Stimulated activated CD4-positive, alpha-beta T cell treated with anti-CD3 and anti-CD28 coated beads, Interleukin-2, amount 100 ng/mL, for 24 hours (primary cell): ENCODE measurements at places on chromosomes 1 and 21.

DNA sequence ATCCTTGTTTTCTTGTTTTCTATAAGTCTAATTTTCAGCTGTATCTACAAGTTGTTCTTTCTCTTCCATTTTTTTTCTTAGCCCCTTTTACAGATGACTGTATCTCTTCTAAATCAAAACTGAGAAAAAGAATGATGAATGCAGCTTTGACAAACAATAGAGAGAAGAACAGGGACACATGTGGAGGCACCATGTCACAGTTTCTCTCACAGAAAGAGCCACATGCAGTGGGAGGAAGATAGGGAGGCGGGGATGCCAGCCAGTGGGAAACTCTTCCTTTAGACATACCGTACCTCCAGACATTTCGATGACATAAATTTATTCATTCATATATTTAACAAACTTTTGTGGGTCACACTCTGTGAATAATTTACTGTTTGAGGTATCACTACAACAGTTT lies 45.5 kb downstream of the NME7 start:
- no peak for DNase-seq

DNA sequence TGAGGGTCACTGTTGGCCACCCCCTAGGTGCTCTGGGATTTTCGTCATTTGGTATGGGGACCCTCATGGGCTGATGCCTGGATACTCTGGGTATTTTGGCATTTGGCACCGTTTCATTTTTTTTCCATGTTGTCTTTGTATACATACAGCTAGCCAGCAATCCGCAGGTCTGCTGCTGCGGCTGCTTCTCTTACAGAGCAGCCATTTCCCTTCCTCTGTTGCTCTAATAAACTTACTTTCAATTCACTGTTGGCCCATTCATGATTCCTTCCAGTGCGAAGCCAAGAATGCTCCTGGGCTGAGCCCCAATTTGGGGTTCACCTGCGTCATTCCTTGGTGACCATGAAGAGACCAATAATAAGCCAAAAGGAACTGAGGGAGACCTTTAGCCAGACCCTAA lies 21.5 kb downstream of the GON4L start:
- no peak for DNase-seq

DNA sequence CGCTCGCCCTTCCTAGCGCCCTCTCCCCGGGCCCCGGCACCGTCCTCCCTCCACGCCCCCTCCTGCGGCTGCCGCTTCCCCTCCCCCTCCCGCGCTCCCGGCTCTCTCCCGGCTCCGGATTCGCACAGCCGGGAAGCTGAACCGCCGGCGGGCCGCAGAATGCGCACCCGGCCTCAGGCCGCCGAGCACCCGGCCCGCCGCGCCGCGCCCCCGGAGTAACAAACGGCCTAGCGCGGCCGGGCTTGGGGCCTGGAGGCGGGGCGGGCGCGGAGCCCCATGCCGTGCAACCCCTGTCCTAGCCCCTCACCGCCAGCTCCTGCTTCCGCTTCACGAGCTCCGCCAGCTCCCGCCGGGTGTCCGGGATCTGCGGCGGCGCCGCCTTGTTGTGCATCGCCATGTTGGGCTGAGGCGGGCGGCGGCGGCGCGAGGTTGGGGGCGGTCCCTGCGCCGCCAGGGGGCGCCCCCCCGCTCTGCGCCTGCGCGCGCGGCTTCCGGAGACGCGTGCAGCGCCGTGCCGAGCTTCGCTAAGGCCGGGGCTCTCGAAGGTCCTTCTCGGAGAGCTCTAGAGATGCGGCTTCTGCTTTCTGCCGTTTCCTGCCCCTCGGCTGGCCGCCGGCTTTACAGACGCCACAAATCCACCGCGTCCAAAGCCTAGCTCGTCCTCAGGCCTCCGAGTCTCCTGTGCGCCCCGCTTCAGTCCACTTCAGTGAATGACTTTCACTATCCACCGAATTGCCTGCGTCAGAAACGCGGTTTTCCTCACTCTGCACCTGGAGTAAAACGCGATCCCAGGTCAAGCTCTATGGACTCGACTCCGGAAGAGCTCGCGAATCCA lies at the start of gene MEAF6:
Gene MEAF6 (minus strand): TSS at position 417 of the 835 bp plus-strand sequence. CDS start 20 bp downstream, at position 397.
- DNase-seq = peak; percentile 85

DNA sequence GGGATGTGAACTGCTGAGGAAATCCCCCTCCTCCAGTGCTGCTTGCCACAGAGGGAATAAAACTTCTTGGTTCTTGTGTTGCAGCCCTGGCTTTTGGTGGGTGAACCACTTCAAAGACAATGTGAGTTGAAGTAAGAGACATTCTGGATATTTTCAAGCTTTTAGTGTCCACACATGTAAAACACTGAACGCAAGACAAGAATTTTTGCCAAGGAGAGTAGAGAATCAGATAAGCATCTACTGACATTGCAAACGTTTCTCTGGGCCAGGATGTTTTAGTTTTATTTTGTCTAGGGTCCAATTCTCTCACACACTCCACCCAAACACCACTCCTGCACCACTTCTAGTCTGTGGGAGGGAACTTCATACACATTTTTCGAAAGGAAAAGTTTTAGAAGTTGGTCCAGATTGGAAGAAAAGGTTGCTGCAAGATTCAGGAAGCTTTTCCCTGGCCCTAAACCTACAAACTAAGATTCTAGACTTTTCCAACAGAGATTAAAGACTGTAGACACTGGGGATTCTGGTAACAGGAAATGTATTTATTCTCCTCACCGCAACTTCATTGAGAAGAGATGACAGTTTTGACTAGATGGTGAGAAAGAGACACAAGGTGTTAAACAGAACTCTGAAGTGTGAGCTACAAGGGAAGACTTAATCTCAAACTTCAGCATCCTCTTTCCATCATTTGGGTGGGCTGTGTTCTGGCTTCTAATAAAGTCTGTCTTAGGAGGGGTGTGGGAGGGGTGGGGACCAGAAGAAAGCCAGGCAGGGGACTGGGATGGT lies 16.1 kb downstream of the FASLG start:
- no peak for DNase-seq

DNA sequence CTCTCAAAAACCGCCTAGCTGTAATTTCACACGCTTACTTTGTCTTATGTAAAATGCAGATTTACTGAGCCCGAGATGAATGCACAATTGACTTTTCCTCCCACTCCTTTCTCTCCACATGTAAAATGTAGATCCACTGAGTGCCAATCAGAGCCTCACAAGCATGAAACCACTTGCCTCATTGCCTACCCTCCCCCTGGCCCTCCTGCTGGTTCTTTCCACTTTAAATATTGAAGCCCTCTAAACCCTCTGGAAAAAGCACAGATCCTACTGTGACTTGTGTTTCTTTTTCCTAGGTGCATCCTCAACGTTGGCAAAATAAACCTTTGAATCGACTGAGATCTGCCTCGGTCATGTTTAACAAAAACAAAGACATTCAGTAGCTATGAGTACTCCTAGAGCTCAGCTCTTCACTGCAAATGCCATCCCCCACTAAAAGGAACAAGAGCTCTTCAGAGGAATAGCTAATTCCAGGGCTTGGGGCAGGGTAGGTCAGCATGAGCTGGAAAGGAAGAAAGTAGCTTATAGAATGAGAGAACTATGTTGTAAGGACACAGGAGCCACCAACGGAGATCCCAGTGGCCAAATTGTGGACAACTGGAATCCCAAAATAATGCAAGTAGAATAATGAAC lies 365.5 kb upstream of the RUNX1 start:
- no peak for DNase-seq

GRCh38 chr1:151594143-151594625 lies 17.7 kb upstream of the SNX27 start:
- peak; percentile 87 for DNase-seq

- peak; percentile 90 for DNase-seq
Measured at GRCh38 chr1:155167166-155168104, 5.7 kb downstream of the KRTCAP2 start.

DNA sequence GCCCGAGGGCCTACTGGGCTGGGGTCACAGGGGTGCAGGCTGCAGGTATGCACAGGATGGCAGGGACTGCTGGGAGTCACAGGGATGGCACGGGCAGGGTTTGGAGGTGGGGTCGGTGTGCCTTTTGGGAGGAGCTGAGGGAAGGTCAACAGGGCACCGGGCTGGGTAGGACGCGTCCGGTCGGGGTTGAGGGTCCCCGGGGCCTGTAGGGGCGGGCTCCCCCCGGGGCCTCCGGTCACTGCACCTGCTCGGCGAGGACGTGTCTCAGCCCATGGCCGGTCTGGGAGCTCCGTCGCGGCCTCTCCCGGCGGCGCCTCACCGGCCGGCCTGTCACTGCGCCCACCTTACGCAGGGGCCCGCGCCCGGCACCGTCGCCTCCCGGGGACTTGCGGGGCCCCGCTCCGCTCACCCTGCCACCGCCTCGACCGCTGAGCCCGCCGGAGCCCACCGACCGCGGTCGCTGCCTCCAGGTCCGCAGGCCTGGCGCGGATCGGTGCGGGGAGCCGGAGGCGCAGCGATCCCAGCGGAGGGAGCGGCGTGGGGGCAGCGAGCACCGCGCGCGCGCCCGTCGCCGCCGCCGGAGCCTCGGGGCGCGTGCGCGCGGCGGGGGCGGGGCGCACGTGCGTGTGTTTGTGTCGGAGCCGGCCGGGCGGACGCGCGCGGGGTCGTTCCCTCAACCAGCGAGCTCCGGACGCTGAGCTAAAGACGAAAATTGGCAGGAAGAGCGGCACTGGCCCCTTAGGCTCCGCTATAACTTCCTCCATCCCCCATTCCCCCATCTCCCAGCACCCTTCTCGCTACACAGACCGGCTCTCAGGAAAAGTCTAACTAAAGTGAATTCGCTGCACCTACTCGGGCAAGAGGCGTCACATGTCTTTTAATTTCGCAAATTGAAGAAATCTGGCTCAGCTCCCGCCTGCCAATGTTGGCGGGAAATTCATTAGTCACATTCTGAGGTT lies at the start of gene AMIGO1:
Gene AMIGO1 (minus strand): TSS at position 552 of the 959 bp plus-strand sequence. CDS start 815 bp downstream, outside the sequence.
- DNase-seq = peak; percentile 72

GRCh38 chr1:5389101-5389885 lies 602.9 kb downstream of the NPHP4 start:
- peak; percentile 9 for DNase-seq

DNA sequence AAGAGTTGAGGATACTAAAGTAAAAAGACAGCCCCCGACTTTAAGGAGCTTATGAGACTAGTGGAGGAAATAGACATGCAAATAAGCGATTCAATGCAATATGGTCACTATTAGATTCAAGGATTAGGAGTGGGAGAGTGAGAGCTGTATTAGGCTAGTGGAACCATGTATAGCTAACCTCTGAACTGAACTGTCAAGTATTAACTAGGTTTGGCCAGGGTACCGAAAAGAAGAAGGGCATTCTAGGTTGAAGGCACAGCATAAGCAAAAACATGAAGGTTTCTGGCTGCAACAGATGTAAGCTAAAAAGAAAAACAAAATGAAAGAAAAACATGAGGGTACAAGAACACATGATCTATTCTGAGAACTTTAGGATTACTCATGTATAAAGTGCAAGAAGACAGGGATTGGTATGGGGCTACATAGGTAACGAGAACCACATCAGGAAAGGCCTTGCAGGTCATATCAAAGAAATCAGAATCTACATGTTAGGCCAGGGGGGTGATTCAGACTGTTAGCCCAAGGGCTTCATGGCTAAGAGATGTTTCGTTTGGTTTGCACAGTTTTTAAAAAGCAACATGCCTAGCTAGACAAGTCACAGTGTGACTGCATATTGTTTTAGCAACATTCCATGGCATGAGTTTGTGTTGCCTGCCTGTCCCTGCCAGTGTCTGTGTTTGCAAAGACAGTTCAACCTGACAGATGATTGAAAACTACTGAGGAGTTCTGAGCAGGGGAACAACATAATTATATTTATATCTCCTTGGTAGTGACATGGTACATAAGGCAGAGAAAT lies 54.4 kb upstream of the HAO2 start:
- no peak for DNase-seq

DNA sequence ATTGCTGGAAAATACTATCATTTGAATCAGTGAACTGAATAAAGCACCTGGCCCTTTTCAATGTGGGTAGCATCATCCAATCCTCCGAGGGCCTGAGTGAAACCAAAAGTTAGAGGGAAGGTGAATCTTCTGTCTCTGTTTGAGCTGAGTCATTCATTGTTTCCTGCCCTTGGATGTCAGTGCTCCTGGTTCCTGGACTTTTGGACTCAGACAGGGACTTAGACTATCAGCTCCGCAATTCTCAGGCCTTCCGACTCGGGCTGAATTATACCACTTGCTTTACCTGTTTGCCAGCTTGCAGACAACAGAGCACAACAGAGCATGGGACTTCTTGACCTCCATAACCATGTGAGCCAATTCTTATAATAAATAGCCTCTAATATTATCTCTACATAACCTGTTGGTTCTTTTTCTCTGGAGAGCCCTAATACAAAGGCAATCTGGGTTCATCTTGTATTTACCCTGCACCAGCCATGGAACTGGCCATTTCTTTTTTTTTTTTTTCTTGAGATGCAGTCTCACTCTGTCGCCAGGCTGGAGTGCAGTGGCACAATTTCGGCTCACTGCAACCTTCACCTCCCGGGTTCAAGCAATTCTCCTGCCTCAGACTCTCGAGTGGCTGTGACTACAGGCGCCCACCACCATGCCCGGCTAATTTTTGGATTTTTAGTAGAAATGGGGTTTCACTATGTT lies 19.2 kb upstream of the VASH2 start:
- DNase-seq = no peak

DNA sequence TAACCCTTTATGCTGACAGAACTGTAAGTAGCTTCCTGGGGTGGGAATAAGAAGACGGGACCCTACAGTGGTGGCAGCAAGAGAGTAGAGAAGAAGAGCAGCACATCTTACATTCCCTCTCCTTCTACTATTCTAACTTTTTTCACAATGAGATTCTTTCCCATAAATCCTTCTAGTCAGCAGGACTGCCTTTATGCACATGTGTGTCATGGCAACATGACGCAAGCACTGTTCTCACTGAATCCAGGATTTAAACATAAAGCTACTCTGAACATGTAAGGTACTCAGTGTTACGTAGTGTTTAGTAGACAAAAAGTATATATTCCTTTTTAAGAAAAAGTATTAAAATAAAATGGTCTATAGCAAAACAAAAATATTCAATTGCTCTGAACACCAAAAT lies 309.7 kb upstream of the LYPLAL1 start:
- no peak for DNase-seq

GRCh38 chr1:179038528-179039281 lies 13.0 kb downstream of the FAM20B start:
- DNase-seq = no peak

DNA sequence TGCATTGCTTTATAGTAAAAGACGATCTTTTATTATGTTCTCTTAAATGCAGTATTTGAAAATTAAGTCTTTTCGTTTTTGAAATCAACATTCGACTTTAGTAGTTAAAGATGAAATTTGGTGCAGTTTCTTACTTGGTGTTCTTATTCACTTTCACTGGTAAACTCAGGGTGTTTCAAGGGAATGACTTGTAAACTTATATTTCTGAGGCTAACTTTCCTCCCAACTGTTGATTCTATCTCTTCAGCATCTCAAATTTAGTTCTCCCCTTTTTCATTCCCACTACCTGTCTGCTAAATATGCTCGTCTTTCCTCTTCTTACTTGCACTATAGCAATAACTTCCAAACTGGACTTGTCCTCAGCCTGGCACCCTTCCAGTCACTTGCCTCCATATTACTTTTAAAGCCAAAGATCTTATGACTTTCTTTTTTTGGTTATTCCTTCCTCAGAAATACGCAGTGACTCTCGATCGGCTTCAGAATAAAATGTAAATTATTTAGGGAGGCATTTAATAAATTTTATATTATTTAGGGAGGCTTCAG lies 988 bp downstream of the SLC35A3 start:
- no peak for DNase-seq
